Effector CD4-positive, alpha-beta T cell (primary cell): ENCODE measurements at places on chromosomes 12 and 14.

GRCh38 chr14:29282169-29282568, 515.6 kb downstream of the FOXG1 start:
- no peak for DNase-seq

GRCh38 chr14:42140831-42141279, 534.2 kb downstream of the LRFN5 start:
- no peak for DNase-seq

DNA sequence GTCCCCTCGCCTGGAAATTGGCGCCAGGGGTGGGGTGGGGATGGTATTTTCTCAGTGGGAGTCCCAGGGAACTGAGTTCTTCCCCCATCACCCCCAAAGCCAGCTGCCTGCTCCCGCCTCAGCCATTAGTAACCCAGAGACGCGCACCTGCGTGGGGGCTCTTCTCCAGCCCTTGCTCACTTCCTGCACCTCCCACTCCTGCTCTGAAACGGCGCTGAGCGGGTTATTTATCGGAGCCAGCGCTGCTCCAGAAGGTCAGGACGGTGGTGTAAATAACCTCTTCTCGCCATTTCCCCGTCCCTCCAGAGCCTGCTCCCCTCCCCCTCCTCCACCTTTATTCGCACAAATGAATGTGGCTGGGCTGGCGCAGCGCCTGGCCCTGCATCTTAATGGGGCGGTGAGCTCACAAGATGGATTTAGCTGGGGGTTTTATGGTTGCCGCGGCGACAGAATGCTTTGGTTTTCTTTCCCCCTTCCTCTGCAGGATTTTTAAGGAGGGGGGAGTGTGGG, 12.2 kb downstream of the GPR84 start:
- DNase-seq, result no peak

DNA sequence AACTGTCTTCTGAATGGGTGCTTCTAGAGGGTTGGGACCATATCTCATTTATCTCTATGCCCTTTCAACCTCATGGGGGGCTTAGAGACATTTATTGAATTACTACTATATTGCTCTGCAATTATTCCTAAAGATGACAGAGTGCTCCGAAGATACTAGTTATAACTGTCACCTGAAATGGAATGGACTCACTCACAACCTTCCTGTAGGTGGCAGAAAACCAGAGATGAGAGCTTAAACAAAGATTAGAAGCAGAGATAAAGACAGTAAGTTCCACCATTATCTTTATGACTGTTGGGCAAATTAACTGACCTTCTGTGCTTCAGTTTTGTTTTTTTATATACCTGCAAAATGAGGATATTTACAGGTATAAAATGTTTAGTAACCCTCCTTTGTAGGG, 31.5 kb upstream of the GTF2A1 start:
- no peak for DNase-seq
